A549 treated with GW870086 at 1 μM for 4 hours (cell line): ENCODE measurements at places on chromosomes 5 and 9. TPM values are rescaled to one million over a fixed set of nuclear protein-coding genes. Genes with fewer than 3 reads are reported as not detected.

The PCDHA9 gene
- total RNA-seq, result 0.02 to 0.07 TPM in 2 of 5 replicates, not detected in the others

The RNF180 gene
- total RNA-seq, result 0.16 to 0.35 TPM (median 0.29 TPM) in 5 replicates

The ADAMTS13 gene
- total RNA-seq, result 0.37 to 1.1 TPM (median 0.52 TPM) in 5 replicates

The IFNA21 gene
- not detected in 5 replicates for total RNA-seq

The HSPB3 gene
- total RNA-seq, result 0.26 to 0.48 TPM (median 0.41 TPM) in 3 of 5 replicates, not detected in the others

The GNAQ gene
- 11.8 to 19.5 TPM (median 16.5 TPM) in 5 replicates for total RNA-seq

The IL7R gene
- 0.17 to 0.42 TPM (median 0.29 TPM) in 5 replicates for total RNA-seq

The CENPH gene
- 24.1 to 31.9 TPM (median 29.1 TPM) in 5 replicates for total RNA-seq

The GPSM1 gene
- 8.8 to 14.0 TPM (median 12.7 TPM) in 5 replicates for total RNA-seq

The EQTN gene
- not detected in 5 replicates for total RNA-seq
